ENCODE measurements at places on chromosomes 6 and 20.

GRCh38 chr6:28809947-28810658 is 113.7 kb downstream of the TRIM27 start:
- no peak for DNase-seq

GRCh38 chr6:5634525-5634924 is 372.2 kb downstream of the NRN1 start:
- no peak for DNase-seq

DNA sequence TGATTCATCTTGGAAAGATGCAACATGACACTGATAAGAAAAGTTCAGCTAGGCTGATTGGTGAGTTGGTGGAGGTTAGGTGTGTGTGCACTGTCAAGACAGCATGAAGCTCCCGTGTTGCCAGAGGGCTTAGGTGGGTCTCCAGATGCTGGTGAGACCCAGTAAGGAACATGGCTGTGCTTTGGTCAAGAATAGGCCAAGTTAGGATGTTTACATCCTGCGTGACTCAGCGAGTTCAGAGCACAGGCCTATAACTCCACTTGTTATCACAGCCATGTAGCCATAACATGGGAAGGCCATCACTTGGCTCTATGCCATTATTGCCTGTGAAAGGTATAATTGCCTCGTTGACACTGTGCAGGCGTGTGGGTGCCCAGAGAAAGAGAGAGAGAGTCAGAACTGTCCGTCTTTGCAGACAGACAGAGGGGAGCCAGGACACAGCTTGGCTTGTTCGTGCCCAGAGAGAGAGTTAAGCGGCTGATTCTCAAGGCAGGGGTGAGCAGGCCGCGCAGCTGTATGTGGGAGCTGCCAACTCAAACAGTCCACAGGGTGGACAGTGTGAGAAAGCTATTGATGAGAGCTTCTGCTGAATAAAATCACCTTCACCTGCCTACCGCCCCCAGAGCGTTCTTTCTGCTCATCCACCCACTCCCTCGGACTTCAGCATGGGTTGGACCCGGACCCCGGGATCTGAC is 43.5 kb downstream of the OR2B6 start:
- DNase-seq = no peak

DNA sequence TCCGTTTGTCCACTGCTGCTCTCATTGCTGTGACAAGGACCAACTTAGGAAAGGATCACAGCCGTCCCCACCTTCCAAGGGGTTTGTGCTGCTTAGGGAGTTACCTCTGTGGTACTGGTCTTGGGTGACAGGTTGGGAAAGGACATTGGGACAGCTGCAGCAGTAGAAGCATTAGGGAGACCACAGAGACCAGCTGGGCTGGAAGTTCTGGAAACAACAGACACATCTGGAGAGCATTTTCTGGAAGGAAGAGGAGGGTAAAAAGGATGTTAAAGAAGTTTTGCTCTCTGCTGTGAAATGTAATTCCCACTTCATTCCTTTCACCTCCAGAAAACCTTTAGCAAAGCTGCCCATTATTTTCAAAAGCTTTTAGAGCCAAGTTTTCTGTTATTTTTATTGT is 304.2 kb downstream of the LRFN2 start:
- no peak for DNase-seq
